Left kidney (tissue), 8 donors: ENCODE measurements at places on chromosomes 7 and 10. TPM values are rescaled to one million over a fixed set of nuclear protein-coding genes. Genes with fewer than 3 reads are reported as not detected.

GRCh38 chr10:31947144-31947926 is 18.7 kb upstream of the ARHGAP12 start:
- peak; percentile 44 for DNase-seq

DNA sequence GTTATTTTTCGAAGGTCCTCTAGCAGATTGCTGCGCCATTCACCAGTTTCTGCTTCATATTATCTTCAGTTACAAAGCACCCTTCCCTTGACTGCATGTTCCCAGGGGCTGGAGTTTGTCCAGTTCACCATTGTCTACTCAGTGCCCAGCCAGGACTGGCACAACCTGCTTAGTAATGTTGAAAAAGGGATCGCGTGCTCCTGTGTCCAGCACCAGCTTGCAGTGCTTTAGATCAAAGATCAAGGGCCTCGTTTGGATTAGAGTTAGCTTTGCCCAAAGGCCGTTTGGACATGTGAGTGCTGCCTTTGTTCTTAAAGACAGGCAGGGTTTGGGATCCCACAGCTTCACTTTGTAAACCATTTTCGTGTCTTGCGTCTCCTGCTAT is 867 bp downstream of the ATP6V0E2 start:
- no peak for DNase-seq

- DNase-seq, result no peak
Measured at GRCh38 chr10:101613646-101614045, 25.5 kb downstream of the DPCD start.

GRCh38 chr10:89646889-89647657 is 2.0 kb upstream of the PANK1 start:
- DNase-seq, result no peak

GRCh38 chr10:115861864-115862263 is 411.1 kb downstream of the GFRA1 start:
- no peak for DNase-seq

DNA sequence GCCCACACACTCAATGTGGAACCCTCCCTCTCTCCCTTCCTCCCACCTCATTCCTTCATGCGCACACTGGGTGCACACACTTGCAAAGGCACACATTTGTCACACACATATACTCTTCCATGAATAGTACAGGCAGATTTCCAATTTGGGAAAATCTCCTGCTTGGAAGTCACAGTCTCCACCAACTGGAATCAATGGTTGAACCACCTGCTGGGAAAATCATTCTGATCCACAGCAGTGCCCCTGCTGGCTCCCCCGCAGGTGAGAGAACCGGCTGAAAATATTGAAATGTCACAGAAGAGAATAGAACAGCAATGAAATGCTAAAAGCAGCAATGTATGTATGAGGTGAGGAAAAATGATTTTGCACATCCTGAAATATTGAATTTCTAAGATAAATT is 232.7 kb downstream of the ADAM12 start:
- no peak for DNase-seq

Gene SEMA3C
- polyA plus RNA-seq, result 23.3 TPM
